ENCODE measurements at places on chromosomes 2 and 18. TPM values are rescaled to one million over a fixed set of nuclear protein-coding genes. Genes with fewer than 3 reads are reported as not detected.

ARHGAP25 gene
- 2.6 TPM for total RNA-seq

DNA sequence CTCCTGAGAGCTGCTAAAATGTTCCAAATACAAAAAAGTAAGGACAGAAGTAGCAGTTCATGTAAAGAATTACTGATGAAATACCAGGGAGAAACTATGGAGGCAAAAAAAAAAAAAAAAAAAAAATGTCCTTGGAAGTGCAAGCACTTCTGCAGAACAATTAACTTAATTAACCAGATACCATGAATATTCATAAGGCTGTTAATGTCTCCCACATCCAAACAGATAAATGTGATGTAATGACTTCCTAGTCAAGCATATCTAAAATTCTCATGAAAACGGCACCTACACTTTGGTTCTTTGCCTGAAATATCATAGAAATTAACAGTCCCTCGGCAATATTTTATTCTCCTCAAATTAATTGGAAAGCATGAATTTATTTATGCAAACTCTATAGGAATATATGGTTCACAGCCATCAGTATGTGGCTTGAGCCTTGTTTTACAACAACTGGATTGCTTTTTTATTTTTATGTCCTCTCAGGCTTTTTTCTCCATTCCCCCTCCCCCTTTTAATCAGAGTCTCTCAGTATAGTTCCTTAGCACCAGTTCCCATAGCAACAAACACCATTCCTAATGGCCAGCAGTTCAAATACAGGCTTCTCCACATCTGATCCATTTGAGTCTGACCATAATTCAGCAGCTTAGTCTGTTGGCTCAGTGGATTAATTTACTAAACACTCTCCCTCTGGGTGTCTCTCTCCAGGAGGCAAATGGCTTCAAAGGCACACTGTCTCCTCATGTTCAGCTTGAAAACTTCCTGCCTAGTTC is 97.1 kb downstream of the ITGA4 start:
- DNase-seq: no peak

PRSS56 gene
- 2.4 TPM for total RNA-seq

CCBE1 gene
- 0.06 TPM for total RNA-seq

- no peak for DNase-seq
These were observed 50.9 kb downstream of the ACTR2 start for GRCh38 chr2:65278531-65278981.

DNA sequence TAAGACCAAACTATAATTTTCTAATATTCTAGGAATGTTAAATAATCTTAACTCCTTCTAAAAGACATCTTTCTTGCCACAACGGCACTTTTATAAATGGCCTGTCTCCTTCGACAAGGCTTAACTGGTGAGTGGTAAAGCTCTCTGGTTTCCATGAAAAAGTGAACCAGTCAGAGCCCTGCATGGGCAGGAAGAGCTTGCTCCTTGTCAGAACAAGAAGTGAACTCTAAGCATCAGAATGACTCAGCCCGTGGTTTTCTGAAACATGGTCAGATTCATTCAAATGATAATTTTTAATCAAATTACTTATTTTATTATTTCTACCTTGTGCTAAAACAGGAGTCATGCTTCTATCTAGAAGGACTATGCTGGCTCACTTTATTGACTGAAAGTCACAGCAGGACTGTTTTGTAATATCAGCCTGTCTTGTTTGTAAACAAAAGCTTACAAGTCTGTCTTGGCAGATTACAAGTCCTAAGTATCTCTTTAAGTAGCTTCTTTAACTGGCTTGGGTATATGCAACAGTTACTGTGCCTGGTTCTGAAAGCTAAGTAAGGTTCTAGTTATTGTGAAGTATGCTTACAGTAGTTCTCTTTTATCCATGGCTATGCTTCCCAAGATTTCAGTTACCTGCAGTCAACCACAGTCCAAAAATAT is 245.4 kb downstream of the NAPG start:
- DNase-seq: no peak

SP140 gene
- total RNA-seq: 0.59 TPM

GRCh38 chr2:11406267-11406957 is 59.5 kb downstream of the E2F6 start:
- no peak for DNase-seq

GRCh38 chr18:49971462-49971861 is 158.1 kb upstream of the ACAA2 start:
- DNase-seq: no peak

DNA sequence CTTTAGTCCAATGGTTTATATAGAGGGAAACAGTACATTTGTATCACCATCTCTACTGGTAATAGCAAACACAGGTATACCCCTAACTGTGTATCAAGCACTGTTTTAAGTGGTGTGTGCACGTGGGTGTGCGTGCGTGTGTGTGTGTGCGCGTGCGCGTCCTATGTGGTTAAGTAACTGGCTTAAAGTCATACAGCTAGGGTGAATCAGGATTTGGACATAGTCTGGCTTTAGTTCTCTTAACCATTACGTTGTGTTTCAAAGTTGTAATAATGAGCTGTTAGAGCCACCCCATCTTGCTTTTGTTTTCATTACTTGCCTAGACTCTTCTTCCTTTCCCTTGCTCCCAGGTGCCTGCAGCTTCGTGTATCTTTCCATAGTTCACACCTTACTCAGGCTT is 2.1 kb downstream of the HADHB start:
- DNase-seq: peak; percentile 82

DNA sequence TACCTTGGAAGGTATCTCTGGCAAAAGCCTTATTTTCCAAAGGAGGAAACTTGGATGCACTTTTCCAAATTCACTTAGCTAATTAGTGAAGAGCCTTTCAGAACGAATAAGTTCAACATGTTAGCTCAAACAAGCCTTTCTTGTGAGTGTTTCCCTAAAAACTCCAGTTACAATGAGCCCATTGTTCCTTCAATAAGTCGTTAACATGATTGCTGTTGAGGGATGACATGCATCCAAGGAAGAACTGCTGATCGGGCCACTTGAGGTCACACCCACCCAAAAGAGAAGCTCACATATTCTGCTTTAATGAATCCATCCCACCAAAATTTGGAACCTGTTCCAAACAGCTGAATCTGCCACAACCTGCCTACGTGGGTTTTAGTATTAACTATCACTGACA is 48.1 kb upstream of the SLC35G4 start:
- no peak for DNase-seq
